ENCODE measurements at places on chromosomes 2 and 18.
A peak's percentile ranks its signal among the peaks of the same experiment; 100 is the strongest.

DNA sequence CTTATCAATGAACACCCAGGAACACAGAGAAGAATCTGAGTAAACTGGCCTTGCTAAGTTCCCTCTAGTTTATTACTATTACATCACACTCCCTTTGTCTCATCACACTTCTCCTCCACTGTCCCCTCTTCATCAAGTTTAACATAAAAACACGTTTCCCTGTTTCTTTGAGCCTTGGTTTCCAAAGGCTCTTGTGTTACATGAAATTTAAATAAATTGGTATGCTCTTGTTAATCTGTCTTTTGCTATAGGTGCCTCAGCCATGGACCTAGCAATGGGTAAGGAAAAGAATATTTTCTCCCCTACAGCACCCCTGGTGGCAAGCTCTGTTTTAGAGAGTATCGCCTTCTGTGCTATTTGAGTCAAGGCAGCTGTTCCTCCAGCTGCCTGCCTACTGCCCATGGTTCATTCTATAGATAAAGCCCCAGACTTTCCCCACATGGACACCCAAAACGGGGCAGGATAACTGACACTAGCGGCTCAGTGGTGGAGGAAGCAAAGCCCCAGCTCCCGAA lies 31.8 kb downstream of the TGIF1 start:
- DNase-seq: no peak

GRCh38 chr2:43221124-43221762 lies 5.2 kb downstream of the ZFP36L2 start:
- DNase-seq: no peak

DNA sequence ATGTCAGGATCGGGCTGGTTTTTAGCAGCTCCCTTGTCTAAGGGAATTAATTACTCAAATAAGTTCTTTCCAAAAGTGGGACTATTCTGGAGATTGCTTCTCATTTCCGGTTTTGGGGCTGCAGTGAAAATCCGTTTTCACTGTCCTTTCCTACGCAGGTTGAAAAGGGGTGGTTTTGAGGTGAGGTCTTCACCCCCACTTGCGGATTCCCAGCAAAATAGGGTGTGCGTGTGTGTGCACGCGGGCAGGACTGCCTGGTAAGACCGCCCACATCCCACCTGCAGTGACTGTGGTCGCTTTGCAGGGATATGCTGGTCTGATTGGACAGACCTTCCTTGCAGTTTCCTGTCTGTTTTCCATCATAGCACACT lies 472 bp upstream of the PLEKHM3 start:
- DNase-seq: no peak

GRCh38 chr2:234438305-234438977 lies 58.4 kb downstream of the ARL4C start:
- no peak for DNase-seq

DNA sequence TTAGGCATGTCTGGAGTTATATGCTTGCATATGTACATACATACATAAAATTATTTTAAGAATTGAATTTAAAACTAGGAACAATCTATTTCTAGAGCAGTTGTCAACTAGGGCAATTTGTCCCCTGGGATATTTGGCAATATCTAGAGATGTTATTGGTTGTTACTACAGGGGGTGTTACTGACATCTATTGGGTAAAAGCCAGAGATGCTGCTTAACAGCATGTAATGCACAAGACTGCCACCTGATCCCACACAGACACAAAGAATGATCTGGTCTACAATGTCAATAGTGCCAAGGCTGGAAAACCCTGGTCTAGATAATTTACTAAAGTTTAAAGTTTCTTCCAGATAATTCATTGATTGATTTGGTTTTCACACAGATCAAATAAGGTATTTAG lies 185.3 kb downstream of the NYAP2 start:
- no peak for DNase-seq

DNA sequence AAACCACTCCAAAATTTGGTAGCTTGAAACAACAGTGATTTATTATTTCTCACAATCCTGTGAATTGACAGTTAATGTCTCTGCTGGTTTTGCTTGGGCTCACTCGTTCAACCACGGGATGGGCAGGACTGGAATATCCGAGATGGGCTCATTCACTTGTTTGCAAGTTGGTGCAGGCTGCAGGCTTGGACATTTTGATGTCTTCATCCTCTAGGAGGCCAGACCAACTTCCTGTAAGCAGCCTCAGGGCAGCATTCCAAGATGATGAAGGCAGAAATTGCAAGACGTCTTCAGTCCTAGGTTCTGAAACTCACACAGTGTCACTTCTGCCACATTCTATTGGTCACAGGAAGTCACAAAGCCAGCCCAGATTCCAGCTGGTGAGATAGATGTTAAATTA lies 47.1 kb downstream of the GPR39 start:
- DNase-seq: no peak

GRCh38 chr2:23107327-23107941 lies 277.5 kb upstream of the KLHL29 start:
- DNase-seq: no peak

DNA sequence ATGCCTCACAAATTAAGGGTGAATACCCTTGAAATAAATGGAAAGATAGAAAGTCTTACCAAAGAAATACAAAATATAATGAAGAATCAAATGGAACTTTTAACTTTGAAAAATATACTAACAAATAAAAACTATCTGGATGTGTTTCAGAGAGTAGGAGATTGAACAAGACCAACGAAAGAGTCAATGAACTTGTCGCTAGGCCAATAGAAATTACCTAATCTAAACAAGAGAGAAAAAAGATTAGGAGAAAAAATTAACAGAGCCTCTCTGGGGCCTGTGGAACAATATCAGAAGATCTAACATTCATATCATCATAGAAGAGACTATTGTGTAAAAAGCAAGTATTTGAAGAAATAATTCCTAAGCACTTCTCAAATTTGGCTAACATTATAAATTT lies 11.1 kb downstream of the FRZB start:
- no peak for DNase-seq

- DNase-seq: no peak
Observed at GRCh38 chr2:38315707-38316333, 61.3 kb downstream of the ATL2 start.

GRCh38 chr18:78565240-78565639 lies 414.4 kb upstream of the SALL3 start:
- no peak for DNase-seq

- no peak for DNase-seq
Observed at GRCh38 chr2:223306371-223306770, 254.4 kb downstream of the KCNE4 start.

DNA sequence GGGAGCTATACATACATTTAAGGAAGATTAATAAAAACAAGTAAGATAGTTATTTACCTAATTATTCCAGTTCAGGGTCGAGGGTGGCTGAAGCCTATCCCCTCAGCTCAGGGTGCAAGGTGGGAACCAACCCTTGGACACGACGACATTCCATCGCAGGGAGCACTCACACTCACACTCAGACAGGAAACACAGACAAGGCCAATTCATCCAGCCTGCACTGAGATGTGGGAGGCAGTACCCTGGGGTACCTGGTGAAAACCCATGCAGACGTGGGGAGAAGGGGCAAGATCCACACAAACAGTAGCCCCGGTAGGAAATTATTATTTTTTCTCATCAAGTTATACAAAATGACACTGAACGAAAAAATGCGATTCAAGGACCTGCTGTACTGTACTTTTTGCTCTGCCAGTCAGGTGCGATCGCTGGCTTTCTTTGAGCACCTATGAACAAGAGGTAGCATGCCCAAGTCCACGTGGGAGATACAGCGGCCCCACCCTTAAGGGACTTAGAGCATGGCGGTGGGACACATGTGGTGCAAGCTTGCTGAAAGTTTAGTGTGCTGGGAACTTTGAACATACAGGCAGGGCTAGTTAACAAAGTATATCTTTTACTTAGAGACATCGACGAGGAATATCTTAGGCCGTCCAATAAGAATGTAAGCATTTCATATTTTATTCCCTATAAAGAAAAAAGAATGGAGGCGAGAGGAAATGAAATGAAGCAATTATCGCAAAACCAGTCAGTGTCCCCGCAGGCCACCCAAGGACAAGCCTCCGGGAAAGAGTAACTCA lies 624 bp downstream of the METTL8 start:
- peak; percentile 49 for DNase-seq

- DNase-seq: no peak
Observed at GRCh38 chr2:33706410-33706809, 107.3 kb upstream of the FAM98A start.

DNA sequence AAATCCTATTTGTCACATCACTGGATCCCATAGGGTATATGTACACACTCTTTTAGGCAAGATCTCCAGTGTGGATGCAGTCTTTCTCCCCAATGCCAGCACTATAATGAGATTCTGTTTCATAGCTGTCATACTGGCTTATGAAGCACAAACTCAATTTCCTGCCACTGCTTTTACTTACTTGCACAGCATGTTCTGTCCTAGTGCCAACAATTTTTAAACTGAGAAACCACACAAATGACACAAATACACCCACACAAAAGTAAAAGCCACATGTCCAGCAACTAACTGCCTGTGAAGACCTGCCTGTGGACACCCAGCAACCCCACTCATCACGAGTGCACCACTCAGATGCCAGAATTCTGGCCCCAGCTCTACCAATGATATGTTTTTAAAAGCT lies 29.6 kb upstream of the RNU4ATAC start:
- DNase-seq: no peak

- DNase-seq: no peak
Observed at GRCh38 chr18:51391731-51392130, 194.2 kb upstream of the MEX3C start.

- no peak for DNase-seq
Observed at GRCh38 chr2:100235098-100235497, 87.2 kb downstream of the LONRF2 start.

- no peak for DNase-seq
Observed at GRCh38 chr18:68703326-68703725, 11.6 kb downstream of the TMX3 start.

GRCh38 chr18:32439802-32440201 lies 30.9 kb downstream of the GAREM1 start:
- no peak for DNase-seq

DNA sequence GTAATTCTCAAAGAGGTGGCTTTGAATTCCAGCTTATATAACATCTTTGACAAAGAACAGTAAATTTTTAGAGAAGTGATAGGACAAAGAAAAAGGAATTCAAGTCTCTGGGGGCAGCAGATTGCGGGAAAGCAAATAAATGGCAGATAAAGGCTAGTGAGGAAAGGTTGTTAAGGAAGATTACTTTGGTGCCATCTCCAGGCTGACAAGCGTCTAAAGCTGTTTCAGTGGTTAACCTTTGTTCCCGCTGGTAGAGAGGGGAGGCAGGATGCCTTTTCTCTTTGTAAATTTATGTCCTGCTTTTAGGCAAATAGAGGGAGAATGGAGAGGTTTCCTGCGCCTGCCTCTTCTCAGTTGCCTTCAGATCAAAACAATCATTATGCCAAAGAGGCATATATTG lies 431.2 kb upstream of the CHST9 start:
- no peak for DNase-seq

DNA sequence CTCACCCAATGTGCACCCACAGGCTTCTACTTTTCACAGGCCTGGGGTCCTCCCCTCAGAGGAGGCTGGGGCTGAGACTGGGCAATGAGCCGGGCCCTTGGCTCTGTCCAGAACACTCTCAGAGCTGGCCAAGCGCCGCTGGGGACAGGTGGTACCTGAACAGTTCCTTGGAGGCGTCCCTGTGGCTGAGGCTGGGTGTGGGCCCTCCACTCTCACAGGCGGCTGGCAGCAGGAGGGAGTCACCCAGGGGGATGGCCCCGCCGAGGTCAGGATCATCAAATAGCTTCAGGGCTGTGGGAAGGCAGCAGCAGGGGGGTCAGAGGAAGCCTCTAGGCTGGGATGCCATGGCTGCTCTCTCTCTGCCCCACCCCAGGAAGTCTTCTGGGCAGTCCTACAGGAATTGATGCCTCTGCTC lies 27.1 kb downstream of the HS1BP3 start:
- no peak for DNase-seq

Measured in LNCaP clone FGC (cell line).